ENCODE measurements at places on chromosomes 11 and 22. TPM values are rescaled to one million over a fixed set of nuclear protein-coding genes. Genes with fewer than 3 reads are reported as not detected.

DNA sequence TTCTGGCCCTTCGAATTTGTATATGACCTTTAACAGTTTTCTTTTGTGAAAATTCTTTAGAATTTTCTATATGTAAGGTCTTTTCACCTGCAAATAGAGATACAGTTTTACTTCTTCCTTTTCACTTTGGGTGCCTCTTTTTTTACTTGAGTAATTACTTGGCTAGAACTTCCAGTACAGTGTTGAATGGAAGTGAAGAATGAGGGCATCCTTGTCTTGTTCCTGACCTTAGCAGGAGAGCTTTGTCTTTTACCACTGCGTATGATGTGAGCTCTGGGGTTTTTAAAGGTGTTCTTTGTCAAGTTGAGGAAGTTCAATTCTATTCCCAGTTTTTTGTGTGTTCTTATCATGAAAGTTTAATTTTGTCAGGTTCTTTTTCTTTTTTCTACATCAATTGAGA is 21.6 kb downstream of the ZFP91 start:
- DNase-seq: no peak

DNA sequence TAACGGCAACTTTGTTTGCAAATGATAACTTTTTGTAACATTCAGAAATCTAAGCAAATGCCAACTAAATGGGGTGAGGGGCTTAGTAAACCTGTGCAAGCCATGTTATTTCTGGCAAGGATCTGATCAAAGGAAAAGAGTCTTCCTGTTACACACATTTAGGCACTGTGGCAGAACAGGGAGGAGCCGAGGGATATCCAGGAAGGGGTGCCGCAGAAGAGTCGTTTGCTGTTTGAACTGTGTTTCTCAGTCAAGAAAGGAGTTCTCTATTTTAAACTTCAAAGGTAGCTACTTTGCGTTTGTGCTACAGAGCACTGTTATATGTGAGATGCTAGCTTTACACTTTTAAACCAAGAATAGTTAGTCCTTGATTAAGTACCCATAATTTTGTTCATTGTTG is 175.5 kb downstream of the ETS1 start:
- no peak for DNase-seq

The SLC37A4 gene
- total RNA-seq: 9.4 TPM

- DNase-seq: no peak
These were observed 775.6 kb upstream of the CCDC90B start for GRCh38 chr11:84061726-84062125.

DNA sequence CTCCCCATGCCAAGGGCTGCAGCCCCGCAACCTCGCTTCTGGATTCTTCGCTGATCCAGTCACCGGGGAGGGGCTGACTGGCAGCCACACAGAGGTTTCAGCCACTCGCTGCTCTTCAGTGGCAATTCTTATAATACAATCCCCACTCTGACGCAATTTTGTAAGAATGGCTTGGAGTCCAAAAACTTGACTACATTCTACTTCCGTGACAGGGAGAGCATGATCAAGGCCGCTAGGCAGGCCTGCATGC is 14.9 kb downstream of the PPM1F start:
- no peak for DNase-seq

The UBQLN3 gene
- total RNA-seq: 0.57 TPM

- DNase-seq: no peak
These were observed 83.8 kb downstream of the ZNRF3 start for GRCh38 chr22:28967163-28967665.

DNA sequence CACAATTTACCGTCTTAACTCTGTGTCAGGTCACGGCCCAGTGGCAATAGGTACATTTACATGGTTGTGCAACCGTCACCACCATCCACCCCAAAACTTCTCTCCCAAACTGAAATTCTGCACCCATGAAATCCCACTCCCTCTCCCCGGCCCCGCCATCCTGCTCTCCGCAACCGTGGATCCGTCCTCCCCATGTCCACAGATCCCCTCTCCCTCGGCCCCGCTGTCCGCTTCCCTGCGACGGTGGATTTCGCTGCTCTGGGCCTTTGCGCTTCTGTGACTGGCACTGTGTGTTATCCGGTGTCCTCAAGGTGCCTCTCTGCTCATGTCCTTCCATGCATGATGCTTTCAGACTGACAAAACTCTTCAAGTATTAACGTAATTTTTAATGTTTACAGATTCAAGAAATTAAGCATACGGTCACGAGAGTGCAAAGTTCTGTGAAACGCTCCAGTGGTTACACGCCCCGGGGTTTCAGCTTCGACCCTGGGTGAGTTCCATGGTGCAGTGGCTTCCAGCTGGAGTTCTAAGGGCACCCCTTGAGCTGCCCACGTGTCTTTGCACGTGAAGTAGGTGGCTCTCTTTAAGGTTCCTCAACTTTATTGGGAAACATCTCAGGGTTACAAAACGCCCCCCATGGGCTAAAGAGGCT is 76.4 kb downstream of the KCNQ1 start:
- DNase-seq: no peak

DNA sequence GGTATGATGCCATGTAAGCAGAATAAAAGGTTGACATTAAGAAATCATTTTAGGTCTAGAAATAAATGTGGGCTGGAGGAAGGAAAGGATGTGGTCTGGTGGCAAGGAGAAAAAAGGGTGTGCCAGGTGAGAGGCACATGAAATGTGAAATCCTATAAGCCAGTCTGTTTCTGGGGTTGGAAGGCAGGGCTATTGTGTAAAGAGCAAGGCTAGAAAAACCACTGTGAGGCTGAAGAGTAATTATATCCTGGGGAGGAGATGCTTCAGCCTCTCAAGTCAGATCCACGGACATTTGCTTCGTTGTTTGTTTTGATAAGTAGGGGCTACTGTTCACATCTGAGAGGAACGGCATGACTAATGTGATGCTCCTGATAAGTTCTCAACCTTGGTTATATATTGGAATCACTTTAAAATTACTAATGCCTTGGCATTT is 77.5 kb upstream of the CTSC start:
- peak; percentile 51 for DNase-seq

DNA sequence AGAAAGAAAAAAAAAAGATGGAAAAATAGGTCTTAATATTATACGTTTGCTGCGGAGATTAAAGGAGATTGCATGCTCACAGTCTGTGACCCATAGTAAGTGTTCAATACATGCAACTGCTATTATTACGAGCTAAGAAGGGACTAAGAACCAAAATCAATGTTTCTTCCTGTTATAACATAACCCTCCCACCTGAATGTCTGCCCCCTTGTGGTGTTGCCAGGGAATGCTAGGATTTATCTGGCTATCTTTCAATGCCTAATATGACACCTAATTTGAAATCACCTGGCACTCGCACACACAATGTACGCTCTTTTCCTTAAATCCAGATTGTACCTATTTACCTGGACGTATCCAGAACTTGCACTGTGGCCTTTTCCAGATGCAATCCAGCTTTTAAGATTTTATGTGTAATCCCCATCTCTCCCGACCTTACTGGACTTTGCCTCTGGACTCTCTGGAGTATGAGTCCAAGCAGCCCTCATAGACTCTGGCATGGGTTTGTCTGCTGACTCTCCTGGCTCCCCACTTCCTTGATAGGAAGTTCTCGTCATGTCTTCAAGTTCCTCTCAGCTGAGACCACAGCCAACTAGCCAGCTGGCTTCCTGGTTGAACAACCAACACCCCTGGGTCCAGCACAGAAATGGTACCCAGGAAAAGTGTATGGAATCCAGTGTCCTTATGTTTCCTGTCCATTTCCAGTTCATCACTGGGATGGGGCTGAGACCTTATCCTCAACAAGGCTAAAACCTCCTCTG is 151.5 kb downstream of the CCDC34 start:
- DNase-seq: no peak

Measured in naive thymus-derived CD4-positive, alpha-beta T cell (primary cell).